ENCODE measurements at places on chromosomes 1 and 21. TPM values are rescaled to one million over a fixed set of nuclear protein-coding genes. Genes with fewer than 3 reads are reported as not detected.

DNA sequence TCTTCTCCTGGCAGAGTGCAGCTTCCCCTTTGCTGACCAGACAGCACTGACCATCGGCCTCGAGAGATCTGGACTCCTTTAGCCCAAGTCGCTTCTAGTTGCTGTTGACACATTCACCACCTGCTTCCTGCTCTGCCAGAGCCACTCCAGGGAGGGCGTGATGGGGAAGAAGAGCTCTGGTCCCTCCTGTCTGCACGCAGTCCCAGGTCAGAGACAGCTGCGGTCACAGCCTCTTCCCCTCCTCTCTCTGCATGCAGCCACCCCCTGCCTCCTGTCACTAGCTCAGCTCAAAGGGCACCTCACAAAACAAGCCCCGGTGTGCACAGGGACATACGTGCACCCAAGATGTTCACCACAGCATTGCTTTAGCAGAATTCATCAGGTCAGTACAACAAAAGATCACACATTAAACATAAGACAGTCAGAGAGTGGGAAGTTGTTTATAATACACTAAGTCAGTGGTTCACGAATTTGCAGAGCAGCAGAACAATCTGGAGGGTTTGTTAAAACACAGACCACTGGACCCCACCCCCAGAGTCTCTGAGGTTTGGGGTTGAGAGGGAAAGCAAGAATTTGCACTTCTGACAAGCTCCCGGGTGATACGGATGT is 132.9 kb downstream of the SYF2 start:
- no peak for DNase-seq

DNA sequence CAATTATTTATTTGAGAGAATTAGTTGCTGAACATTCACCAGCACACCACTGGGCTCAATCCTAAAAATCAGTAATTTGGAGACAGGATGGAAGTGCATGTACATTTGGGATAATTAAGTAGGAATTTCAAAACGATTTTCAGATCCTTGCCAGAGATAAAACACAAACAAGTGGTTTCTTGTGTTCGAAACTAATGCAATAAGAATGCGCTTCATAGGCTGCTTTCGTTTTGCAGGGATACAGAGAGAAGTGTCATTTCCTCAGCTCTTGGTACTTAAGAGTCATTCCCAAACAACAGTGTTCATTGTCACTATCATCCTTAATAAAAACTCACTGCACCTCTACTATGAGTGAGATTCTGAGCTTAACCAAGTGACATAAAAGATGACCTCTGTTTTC is 20.6 kb upstream of the USP24 start:
- DNase-seq: no peak

The HMGCL gene
- total RNA-seq: 20.7 TPM

The TCHHL1 gene
- not detected for total RNA-seq

GRCh38 chr1:233143241-233143640 is 152.3 kb downstream of the PCNX2 start:
- no peak for DNase-seq

The MEX3A gene
- total RNA-seq: 5.8 TPM

The LAPTM5 gene
- 39.3 TPM for total RNA-seq

DNA sequence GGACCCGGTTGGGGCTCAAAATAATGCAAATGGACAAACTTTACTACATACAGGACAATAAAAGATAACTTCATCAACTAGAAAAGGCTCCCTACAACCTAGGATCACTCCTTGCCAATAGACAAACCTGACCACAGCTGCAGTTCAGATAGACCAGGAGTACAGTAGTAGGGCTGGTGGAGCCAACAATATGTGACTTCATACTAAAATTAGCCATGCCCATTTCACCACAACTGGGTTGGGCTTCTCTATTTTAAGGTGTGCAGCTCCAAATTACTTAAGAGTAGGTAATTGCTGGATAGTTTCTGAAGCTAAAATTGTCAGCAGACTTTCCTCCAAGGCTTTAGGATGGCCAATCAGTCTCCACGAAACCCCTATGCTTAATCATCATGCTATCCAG is 3.9 kb downstream of the DENND1B start:
- no peak for DNase-seq

- DNase-seq: no peak
Observed at GRCh38 chr1:66262208-66262963, 271.6 kb upstream of the SGIP1 start.

DNA sequence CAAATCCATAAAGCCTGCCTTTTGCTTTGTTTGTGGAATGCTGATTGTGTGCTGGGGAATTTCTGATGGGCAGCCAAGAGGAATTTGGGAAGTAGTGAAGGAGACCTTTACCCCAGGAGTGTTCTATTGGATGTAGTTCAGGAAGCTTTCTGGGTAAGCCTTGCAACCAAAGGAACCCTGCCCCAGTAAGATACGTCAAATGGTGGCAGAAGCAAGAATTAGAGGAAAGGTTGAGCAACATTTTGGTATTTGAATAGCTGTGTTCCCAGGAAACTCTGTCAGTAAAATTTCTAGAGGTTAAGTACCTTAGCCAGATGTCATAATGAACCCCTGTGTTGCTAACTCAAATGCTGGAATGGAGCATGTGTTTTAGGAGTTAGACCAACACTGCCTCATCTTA is 6.4 kb downstream of the MGST3 start:
- DNase-seq: no peak

GRCh38 chr1:116255486-116256285 is 117.4 kb upstream of the ATP1A1 start:
- no peak for DNase-seq

The TMEM200B gene
- 19.3 TPM for total RNA-seq
